Effector CD4-positive, alpha-beta T cell (primary cell): ENCODE measurements at places on chromosomes 7 and 10.

DNA sequence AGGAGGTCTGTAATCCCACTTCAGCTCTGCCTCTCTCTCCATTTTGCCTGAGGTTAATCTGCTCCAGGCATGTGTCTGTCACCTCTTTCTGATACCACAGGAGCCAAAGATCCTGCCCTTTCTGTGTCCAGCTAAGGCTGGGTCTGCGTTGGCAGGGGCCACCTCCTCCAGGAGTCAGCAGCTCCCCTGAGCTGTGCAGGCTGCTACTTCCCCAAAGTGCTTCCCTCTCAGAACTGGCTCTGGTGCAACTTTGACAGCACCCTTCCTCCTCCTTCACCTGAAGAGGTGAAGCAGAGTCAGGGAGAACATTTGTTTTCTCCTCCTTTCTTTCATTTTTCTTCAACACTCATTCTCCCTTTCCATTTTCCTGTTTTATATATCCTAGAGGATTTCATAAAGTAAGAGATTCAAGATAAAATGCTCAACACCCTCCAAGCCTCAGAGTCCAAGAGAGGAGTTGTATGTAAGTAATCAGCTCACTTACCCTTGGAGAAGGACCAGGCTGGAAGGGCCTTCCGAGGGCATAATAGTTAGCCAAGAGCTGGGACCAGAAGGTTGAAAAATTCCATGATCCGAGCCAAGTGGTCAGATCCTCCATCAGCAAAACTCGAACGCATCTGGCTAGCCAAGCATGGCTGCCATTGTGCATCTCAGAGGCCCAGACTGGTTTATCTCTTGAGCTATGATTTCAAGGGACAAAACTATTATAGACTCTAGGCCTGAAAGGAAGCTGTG lies 257.3 kb downstream of the PTEN start:
- no peak for DNase-seq

DNA sequence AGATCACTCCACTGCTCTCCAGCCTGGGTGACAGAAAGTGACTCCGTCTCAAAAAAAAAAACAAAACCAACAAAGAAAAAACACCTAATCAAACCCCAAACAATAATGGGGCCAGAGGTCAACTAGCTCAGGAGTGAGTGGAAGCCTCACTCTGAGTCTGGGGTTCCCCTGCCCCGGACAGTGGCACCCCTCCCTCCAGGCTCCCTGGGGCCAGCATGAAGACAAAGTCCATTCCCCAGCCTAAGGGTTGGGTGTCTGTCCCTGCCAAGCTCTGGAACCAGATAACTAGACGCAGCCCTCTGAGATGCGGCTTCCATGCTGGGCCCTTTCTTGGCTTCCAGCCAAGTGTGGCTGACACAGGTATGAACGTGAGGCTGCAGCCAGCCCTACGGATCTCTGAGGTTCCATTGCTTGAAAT lies 1.7 kb upstream of the FUOM start:
- peak; percentile 37 for DNase-seq

- DNase-seq, result no peak
Measured at GRCh38 chr10:62617652-62618051, 186.9 kb upstream of the ADO start.

- no peak for DNase-seq
Measured at GRCh38 chr7:137001041-137001440, 132.6 kb downstream of the CHRM2 start.

DNA sequence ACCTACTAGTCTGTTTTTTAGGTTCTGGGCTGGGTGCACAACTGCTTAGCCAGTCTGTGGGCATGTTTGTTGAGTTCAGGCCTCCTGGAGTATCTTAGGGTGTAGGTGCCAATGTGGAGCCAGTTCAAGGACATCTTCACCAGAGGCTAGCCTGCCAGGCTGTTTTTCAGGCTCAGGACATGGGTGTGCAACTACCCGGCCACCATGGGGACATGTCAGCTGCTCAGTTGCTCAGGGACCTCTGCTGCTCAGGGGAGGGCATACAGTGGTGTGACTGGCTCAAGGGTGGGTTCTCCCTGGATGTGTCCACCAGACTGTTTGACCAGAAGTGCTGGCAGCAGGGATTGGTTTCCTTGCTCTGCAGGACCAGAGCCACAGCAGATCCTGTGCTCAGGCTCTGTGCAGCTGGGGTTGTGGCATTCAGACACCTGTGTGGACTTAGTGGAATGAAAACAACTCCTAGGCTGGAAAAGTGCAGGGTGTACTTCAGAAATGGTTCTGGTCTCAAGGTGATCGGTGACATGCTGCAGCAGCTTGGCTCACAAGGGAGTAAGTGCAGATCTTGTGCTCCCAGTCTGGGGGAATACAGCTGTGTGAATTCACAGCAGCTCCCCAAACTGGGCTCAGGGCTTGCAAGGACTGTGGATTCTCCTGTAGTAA lies 44.8 kb downstream of the PALS2 start:
- DNase-seq, result no peak

- DNase-seq, result no peak
Measured at GRCh38 chr7:73838642-73839041, 3.7 kb downstream of the METTL27 start.

GRCh38 chr7:99623702-99624447 lies 7.1 kb downstream of the ZSCAN25 start:
- DNase-seq, result no peak

GRCh38 chr10:43978091-43978490 lies 329.4 kb upstream of the ZNF32 start:
- DNase-seq, result no peak

DNA sequence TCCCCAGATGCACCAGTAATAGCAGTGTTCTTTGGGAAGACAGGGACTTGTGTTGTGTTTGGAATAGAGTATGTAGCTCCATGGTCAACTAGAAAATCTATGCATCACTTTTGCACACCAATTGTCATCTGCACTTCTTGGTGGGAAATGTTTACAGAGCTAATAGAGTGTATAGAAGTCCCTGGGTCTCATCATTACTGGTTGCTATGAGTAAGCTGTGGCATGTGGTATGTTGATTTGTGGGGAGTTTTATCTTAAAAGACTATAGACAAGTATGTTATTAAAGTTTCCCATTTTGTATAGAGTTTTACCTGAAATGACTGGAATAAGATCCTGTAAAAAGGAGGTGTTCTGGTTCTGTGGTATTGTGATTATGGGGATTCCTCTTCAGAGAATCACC lies 55.4 kb upstream of the PRSS1 start:
- DNase-seq, result no peak

GRCh38 chr7:156920076-156920475 lies 27.1 kb upstream of the LMBR1 start:
- DNase-seq, result no peak

DNA sequence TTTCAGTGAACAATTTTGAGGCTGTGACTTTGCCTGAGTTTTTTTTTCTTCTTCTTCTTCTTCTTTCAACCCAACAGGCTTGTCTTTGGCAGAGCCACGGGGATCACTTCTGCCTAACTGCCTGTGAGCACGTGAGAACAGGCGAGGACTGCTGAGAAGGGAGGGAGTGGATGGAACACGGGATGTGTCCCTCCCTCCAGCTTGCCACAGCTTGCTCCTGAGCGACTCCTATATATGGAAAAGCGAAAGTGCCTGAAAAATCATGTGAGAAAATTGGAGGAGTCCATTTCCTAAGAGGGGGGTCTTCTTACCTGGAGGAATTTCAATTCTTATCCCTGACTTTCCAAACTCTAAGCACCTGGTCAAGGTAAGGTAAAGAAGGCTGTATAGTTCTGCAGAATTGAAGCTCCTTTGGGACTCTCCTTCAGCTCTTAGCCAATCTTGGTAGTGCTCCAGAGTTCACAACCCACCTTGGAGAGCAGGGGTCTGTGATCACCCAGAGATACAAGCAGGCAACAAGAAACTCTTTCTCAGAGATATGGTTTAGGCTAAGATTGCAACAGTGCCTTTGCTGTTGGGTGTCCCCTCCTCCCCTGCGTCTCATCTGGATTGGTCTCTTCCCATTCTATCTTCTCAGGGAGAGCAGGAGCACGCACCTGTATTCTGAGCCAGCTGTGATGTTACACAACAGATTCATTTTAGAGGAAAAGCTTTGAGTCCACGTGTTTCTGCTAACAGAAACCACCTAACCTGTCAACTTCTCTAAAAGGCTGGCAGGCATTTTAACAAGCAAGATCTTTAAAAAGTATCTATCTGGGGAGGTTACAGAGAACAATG lies at the start of gene MAT1A:
MAT1A (minus strand) TSS at position 208 of the 837 bp plus-strand sequence. CDS start 235 bp downstream, outside the sequence.
- DNase-seq, result no peak

DNA sequence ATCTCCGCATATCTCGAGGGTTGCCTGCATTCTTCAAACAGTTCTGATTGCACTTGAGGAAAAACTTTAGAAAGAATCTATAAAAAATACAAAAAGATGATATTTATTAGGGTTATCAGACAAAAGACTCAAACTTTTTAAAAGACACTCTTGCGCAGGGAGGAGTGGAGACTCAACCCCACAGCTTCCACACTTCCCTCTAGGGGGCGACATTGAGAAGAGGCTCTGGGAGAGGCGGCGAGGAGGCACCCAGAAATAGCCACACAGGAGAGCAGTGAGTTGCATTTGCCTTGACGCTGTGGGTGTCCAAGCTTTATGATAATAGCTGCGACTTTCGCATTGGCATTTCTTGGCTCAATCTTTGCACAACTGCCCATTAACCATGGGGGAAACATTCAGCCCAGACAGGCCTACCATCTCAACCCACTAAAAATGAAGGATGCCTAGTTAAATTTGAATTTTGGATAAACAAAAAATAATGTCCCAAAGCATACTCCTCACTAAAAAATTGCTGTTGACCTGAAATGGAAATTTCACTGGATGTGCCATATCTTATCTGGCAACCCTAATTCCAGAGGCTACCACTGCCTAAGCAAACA lies 86.2 kb downstream of the EBF3 start:
- peak; percentile 14 for DNase-seq

DNA sequence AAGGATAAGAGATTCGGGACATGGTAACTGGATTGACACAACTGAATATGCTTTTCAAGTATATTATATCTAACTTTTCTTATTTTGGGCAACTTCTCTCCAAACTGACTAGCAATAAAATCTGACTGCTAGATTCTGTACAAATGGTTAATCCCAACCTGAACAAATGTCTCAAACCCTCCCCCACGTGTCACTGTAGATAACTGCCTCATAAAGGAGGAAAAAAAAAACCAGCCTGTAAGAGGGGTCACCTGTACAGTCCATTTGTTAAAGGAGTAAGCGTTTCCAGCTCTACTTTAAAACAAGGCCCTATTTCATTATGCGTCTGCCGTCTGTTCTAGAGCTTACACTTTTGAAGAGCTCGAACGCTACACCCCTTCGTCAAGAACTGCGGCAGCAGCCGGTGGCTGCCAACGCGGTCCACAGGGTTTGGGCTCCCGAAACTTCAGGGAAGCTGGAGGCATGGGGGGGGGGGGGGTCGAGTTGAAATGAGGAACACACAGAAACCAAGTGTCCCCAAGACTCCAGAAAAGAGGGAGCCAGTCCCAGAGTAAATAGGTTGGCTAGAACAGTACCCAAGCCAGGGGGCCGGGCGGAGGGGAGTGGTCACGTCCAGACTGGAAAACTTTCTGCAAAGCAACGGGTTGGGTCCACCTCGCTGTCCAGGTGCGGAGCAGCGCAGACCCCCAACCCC lies 492 bp downstream of the COG5 start:
- DNase-seq, result no peak

DNA sequence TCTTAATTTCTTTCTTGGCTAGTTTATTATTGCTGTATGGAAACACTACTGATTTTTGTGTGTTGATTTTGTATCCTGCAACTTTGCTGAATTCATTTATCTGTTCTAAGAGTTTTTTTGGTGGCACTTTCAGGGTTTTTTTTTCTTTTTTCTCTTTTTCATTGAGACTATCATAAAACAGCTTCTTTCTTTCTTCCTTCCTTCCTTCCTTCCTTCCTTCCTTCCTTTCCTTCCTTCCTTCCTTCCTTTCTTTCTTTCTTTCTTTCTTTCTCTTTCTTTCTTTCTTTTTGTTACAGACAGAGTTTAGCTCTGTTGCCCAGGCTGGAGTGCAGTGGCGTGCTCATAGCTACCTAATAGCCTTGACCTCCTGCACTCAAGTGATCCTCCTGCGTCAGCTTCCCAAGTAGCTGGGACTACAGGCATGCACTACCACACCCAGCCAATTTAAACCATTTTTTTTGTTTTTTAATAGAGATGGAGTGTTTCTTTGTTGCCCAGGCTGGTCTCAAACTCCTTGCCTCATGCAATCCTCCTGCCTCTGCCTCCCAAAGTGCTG lies 72.3 kb downstream of the ZNF503 start:
- no peak for DNase-seq

DNA sequence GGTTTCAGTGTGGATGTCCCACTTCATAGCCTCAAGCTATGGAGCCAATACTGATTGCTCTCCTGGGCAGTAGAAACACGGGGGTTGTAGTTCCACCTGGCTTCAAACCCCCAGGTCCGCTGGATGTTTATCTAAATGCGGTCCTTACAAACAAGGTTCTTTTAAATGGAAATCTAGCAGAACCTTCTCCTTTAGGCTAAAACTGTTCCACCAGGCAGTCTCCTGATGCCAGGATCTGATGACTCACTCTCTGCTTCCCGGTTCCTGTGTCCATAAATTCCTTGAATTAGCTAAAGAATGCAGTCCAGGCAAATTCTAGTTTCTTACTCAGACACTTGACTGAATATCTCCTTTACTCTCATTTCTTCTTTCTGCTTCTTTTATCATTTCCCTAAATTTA lies 108.4 kb upstream of the FAM3C start:
- no peak for DNase-seq

GRCh38 chr7:26398756-26399509 lies 107.3 kb downstream of the SNX10 start:
- DNase-seq, result no peak

DNA sequence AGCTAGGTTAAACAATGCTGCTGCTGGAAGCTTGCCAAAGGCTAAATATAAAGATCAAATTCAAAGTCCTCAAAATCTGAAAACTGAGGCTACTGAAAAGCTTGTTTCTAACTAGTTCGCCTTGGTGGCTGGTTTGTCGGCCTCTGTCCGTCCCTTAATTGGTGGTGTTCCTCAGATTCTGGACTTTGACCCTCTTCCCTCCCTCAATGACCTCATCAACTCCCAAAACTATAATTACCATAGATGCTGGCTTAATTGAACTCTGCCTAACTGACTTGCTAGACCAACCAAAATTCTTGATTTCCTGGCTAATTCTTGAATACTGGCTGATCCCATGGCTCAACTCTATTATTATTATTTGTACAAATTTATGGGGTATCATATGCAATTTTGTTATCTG lies 15.6 kb downstream of the ARHGAP21 start:
- DNase-seq, result no peak

DNA sequence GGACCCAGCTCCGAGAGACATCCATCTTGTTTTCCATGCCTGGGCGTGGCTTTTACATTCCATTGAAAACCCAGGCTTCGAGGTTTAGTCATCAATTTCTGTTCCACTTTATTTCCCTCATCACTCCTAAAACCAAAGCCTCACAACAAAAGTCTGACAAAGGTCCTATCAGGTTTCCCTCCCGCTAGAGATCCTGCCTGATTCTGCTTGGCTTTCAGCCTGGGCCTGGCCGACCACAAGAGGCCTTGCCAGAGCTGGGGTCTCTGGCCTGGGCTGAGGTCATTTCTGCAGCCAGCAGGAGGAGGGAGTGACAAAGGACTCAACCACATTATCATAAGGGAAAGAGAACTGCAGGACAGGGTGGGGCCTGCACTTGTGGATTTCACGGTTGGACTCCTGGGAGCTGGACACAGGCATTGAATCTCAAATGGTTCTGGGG lies 167.0 kb downstream of the FANK1 start:
- DNase-seq, result no peak

GRCh38 chr7:106392144-106392543 lies 107.4 kb upstream of the NAMPT start:
- DNase-seq, result no peak
